ENCODE measurements at places on chromosomes 6 and 20. TPM values are rescaled to one million over a fixed set of nuclear protein-coding genes. Genes with fewer than 3 reads are reported as not detected.

DNA sequence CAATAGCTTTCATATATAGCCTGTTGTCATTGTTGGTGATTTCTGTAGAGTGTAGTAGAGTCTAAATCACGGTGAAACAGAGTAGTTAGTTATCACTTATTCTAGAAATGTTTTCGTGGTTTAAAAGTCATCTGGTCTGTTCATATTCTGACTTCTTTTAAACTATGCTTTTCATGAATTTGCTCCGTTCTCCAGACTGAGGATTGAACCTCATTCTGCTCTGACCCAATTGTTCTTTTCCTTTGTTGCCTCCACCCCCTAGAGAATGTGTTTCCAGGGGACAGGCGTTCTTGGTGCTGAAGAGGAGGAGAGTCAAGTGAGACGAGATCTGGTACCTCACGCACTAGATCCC is 748 bp upstream of the ZNF292 start:
- peaks cover 40% of the 10 kb centered on the region for H3K4me1 ChIP-seq
- H3K4me3 ChIP-seq = peak overlapping the region; percentile 100
- peaks cover 2% of the 10 kb centered on the region for H3K27me3 ChIP-seq
- no peak for DNase-seq
- H3K36me3 ChIP-seq = peaks cover 18% of the 10 kb centered on the region

DNA sequence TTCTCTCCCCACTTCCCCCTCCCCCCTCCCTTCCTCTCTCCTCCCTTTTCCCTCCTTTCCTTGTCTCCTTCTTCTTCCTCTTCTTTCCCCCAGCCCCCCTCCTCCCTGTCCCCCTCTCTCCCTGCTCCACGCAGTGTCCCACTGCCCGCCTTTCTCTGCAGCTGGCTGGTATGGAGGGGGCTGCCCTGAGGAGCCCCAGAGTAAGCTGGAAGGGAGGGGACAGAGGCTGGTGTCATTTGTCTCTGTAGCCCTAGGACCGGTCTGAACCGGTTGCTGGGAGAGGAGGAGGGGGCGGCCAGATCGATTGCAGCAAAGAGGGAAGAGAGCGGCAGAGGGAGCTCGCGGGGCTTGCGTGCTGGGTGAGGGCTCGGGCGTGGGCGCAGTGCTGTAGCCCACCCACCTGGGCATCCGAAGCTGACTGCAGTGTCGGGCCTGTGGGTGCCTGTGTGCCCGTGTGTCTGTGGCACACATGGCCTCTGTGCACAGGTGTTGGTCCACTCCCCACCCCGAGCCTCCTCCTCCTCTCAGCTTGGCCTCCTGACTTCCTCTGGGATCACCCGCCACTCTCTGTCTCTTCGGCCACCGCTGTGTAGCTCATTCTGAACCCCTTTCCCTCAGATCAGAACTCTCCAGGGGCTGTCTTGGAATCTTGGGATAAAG is 50.6 kb downstream of the SRC start:
- no peak overlapping the region for H3K27ac ChIP-seq
- H3K4me1 ChIP-seq = no peaks in the 10 kb centered on the region
- no peaks in the 10 kb centered on the region for H3K27me3 ChIP-seq
- H3K4me3 ChIP-seq = no peak overlapping the region
- no peaks in the 10 kb centered on the region for H3K36me3 ChIP-seq
- DNase-seq = no peak

DNA sequence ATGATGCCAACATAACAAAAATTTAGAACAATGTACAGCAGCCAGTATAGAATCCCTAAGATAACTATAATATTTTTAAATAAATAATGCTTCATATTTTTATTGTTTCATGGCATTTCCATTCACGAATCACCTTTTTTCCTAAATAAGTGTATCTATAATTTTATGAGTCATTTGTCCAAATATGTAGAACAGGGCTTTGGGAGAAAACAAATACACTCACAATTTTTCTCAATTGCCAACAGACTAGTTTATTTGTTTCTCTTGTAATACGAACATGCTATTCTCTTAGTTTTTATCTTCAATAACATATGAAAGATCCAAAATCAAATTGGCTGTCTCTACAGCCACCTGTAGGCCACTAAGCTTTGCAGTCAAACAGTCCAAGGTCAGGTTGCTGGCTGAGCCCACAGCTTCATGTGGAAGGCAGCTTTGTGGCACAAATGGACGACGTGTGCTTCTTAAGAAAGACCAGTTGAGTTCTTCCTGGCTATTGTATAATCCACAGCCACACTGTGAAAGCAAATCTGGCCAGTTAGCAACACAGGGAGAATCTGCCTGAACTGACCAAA is 29.0 kb downstream of the MKKS start:
- H3K4me3 ChIP-seq = no peak overlapping the region
- no peak for DNase-seq
- H3K27me3 ChIP-seq = no peaks in the 10 kb centered on the region
- H3K4me1 ChIP-seq = peaks cover 8% of the 10 kb centered on the region

DNA sequence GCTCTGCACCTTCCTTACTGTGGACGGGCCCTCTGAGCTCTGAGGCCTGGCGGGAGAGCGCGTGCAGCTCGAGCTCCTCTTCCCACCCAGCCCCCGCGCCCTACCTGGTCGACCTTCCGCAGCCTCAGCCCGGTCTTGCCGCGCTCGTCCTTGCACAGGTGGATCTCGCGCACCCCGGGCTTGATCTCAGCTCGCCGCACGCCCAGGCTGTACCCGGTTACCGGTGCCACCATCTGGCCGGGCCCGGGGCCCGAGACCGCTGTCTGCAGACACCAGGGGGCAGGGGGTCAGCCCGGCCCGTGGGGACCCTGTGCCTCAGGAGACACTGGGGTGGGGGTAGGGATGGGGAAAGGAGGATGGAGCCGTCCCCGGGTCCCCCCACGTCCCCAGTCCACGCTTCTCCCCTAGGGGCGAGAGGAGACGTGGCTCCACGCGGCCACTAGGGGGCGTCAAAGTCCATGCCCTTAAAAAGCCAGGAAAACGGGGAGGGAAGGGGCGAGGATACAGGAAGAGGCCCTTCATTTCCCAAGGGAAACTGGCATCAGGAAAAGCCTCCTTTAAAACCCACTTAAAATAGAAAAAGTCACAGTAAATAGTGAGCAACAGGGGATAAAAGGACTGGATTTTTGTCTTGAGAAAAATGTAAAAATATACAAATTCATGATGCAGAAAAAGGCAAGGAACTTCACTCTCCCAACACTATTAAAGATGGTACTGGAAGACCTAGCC is 15.5 kb downstream of the SDCBP2 start:
- H3K4me3 ChIP-seq = no peak overlapping the region
- H3K4me1 ChIP-seq = peaks cover 10% of the 10 kb centered on the region
- peak; percentile 71 for DNase-seq
- H3K27ac ChIP-seq = no peak overlapping the region

- H3K27me3 ChIP-seq = no peaks in the 10 kb centered on the region
- H3K4me1 ChIP-seq = peaks cover 18% of the 10 kb centered on the region
- H3K4me3 ChIP-seq = peak overlapping the region; percentile 22
- peaks cover 20% of the 10 kb centered on the region for H3K36me3 ChIP-seq
These were observed 25.0 kb upstream of the BRPF3 start for GRCh38 chr6:36171573-36171972.

DNA sequence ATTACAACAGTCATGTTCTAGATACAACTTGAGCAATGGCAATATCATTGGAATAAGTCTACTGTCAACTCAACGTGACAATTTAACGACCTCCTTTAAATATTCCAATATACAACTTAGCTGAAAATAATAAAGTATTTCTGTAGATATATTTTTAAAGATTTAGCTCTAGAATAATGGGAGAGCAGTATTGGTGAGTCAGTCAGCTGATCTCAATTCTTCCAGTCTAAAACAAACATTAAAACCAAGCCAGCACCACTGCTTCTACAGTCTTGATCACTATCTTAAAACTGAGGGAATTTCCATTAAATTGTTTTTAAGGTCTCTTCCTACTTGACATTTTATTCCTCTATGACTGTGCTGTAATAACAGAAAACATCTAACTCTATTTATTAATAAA is 38.2 kb downstream of the NOL7 start:
- H3K27ac ChIP-seq = no peak overlapping the region
- H3K36me3 ChIP-seq = peaks cover 33% of the 10 kb centered on the region
- H3K4me1 ChIP-seq = peaks cover 17% of the 10 kb centered on the region

TGM3 gene
- total RNA-seq = not detected

GRCh38 chr6:782141-782540 is 89.2 kb upstream of the EXOC2 start:
- no peak for DNase-seq
- no peak overlapping the region for H3K4me3 ChIP-seq
- H3K27ac ChIP-seq = no peak overlapping the region
- no peaks in the 10 kb centered on the region for H3K36me3 ChIP-seq
- peaks cover 1% of the 10 kb centered on the region for H3K4me1 ChIP-seq

- peaks cover 5% of the 10 kb centered on the region for H3K4me1 ChIP-seq
- H3K27ac ChIP-seq = no peak overlapping the region
- H3K27me3 ChIP-seq = no peaks in the 10 kb centered on the region
These were observed 264.8 kb downstream of the RNGTT start for GRCh38 chr6:88698661-88699060.

- peaks cover 34% of the 10 kb centered on the region for H3K4me1 ChIP-seq
- H3K27me3 ChIP-seq = no peaks in the 10 kb centered on the region
- DNase-seq = no peak
- H3K27ac ChIP-seq = peak overlapping the region; percentile 94
- peak overlapping the region; percentile 98 for H3K4me3 ChIP-seq
These were observed 999 bp upstream of the EHMT2 start for GRCh38 chr6:31898383-31899011.

- no peak overlapping the region for H3K27ac ChIP-seq
- H3K4me1 ChIP-seq = peaks cover 9% of the 10 kb centered on the region
- H3K27me3 ChIP-seq = peaks cover 14% of the 10 kb centered on the region
- peaks cover 2% of the 10 kb centered on the region for H3K36me3 ChIP-seq
These were observed 52.7 kb upstream of the PTGIS start for GRCh38 chr20:49620364-49621240.

FOXF2 gene
- not detected for total RNA-seq

TP53TG5 gene
- not detected for total RNA-seq

ERGIC3 gene
- total RNA-seq = 125 TPM

GRCh38 chr6:6331393-6331792 is 10.9 kb upstream of the F13A1 start:
- peaks cover 6% of the 10 kb centered on the region for H3K4me1 ChIP-seq
- H3K36me3 ChIP-seq = no peaks in the 10 kb centered on the region
- no peak overlapping the region for H3K4me3 ChIP-seq
- H3K27ac ChIP-seq = no peak overlapping the region
- no peak for DNase-seq

GRCh38 chr6:63637865-63638445 is 2.4 kb downstream of the PHF3 start:
- H3K4me1 ChIP-seq = peaks cover 35% of the 10 kb centered on the region
- DNase-seq = no peak
- H3K4me3 ChIP-seq = peak overlapping the region; percentile 98
- H3K36me3 ChIP-seq = no peaks in the 10 kb centered on the region

DSTN gene
- total RNA-seq = 47.5 TPM

GRCh38 chr6:21019614-21020013 is 485.4 kb downstream of the CDKAL1 start:
- no peak overlapping the region for H3K4me3 ChIP-seq
- H3K27me3 ChIP-seq = no peaks in the 10 kb centered on the region
- peaks cover 18% of the 10 kb centered on the region for H3K36me3 ChIP-seq
- no peak for DNase-seq

DNA sequence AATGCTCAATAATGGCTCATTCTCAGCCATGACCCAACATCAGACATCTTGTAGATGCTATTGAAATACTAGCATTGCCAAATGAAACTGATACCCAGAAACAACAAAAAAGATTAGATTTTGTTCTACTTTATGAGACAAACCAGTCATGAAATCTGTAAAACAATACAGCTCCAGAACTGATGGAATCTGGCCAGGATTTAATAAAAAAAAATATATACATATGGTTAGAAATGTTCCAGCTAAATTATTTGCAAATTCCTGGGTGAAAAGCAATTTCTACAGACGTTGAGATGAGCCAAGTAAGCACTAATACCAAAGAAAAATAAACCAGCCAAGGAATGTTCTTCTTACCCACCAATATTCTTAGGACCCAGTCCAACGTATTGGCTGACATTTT is 201.3 kb downstream of the EPHA7 start:
- H3K4me1 ChIP-seq = no peaks in the 10 kb centered on the region
- H3K27me3 ChIP-seq = no peaks in the 10 kb centered on the region
- no peak overlapping the region for H3K4me3 ChIP-seq

F13A1 gene
- 0.34 TPM for total RNA-seq

TNNC2 gene
- total RNA-seq = not detected

HLA-DRA gene
- 26.1 TPM for total RNA-seq

GRCh38 chr6:118632359-118632758 is 19.0 kb downstream of the CEP85L start:
- H3K27me3 ChIP-seq = no peaks in the 10 kb centered on the region
- no peak for DNase-seq
- peaks cover 23% of the 10 kb centered on the region for H3K4me1 ChIP-seq
- no peak overlapping the region for H3K4me3 ChIP-seq
- peaks cover 65% of the 10 kb centered on the region for H3K36me3 ChIP-seq
- no peak overlapping the region for H3K27ac ChIP-seq

DNA sequence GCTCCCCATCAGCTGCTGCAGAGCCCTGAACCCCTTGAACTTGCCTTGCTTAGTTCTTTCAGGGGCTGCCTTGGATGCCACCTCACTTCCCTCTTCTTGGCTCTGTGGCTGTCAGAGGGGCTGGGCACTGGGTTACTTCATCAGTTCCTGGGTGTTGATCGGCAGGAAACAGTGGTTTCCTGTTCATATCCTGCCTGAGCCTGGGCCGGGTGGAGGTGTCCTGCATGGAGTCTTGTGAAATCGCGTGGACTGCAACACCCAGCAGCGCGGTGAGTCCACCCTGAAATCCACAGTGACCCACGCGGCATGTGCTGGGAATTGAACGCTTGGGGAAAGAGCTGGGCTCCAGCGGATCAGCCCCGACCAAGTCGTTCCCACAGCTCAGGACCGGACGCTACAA is 97.5 kb downstream of the CDH26 start:
- no peaks in the 10 kb centered on the region for H3K36me3 ChIP-seq
- peak; percentile 62 for DNase-seq
- H3K27me3 ChIP-seq = peaks cover 9% of the 10 kb centered on the region
- H3K4me3 ChIP-seq = peak overlapping the region; percentile 77
- peaks cover 41% of the 10 kb centered on the region for H3K4me1 ChIP-seq

GRCh38 chr6:87789198-87789899 is 87.3 kb upstream of the AKIRIN2 start:
- no peak for DNase-seq
- H3K27me3 ChIP-seq = peaks cover 27% of the 10 kb centered on the region
- no peaks in the 10 kb centered on the region for H3K36me3 ChIP-seq
- no peak overlapping the region for H3K4me3 ChIP-seq
